ENCODE measurements at places on chromosomes 1 and 21.

DNA sequence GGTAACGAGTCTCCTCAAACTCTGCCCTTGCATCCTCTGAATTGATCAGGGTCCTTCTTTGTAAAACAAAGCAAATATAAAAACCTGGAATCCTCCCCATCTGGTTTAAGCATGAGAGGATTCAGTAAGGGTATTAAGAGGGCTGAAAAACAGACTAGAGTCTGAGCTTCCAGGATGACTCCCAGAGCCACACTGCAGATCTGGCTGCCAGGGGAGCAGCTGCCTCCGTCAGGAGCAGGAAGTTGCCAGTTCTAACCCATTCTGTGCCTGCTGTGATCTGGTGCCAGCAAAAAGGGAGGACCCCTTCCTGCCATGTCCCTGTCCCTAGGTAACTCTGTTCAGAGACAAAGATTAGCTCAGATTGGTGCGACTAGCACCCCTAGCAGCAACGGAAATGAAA is 27.5 kb downstream of the SERTAD4 start:
- DNase-seq: no peak

DNA sequence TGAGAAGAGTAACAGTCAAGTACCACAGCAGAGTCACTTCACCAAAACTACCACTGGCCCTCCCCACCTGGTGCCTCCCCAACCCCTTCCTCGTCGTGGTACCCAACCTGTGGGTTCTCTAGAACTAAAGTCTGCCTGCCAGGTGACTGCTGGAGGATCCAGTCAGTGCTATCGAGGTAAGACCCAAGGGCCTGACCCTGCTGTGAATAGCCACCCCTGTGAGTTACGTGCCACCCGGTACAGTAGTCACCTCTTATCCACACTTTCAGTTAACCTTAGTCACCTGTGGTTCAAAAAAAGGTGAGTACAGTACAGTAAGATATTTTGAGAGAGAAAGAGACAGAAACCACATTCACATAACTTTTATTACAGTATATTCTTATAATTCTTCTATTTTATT is 16.5 kb downstream of the TTF2 start:
- no peak for DNase-seq

DNA sequence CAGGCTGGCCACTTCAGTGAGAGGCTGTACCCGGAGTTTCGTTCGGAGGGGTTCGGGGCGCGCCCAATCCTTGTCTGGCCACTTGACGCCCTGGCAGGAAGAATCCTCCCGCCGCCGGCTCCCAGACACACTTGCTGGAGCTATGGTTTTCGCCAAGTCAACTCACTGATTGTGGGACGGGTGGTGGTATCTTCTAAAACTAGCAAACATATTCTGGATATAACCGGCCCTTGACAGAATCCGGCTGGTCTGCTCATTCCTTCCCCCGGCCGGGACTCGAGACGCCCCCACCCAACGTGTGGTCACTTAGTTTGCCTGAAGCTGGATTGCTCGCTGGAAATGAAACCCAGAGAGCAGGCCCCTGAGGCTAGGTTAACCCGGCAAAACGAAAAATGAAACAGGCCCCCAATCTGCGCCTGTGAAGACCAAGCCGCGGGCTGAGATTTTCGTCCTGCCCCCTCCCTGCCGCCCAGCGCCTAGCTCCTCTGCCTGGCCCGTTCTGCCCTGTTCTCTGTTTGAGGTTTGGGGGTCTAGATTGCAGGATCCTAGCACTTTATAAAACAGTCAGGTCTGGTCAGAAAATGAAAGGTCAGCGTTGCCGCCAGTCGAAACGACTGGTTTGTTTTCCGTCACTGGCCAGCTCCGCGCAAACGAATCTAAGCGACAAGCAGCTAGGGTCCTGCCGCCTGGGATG is 4.6 kb downstream of the GFI1 start:
- no peak for DNase-seq

GRCh38 chr1:155719703-155720102 is 30.8 kb downstream of the DAP3 start:
- DNase-seq: no peak

DNA sequence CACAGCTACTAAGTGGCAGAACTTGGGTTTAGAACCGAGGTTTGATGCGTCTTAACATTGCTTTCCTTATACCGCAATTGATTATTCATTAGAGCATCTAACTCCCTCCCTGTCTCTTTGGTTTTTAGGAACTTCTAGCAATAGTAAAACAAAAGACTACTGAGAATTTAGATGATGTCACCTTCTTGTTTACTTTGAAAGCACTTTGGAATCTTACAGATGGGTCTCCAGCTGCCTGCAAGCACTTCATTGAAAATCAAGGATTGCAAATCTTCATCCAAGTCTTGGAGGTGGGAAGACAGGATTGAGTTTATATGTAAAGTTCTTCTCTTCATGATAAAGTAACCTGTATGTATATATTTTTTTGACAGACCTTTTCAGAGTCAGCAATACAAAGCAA is 35.0 kb downstream of the ZYG11A start:
- no peak for DNase-seq

Data from urothelium cell line (cell line).